ENCODE measurements at places on chromosomes 2 and 18. TPM values are rescaled to one million over a fixed set of nuclear protein-coding genes. Genes with fewer than 3 reads are reported as not detected.

The TIA1 gene
- total RNA-seq = 188 TPM

The GFPT1 gene
- total RNA-seq = 31.8 TPM

The DNAH7 gene
- total RNA-seq = 11.9 TPM

DNA sequence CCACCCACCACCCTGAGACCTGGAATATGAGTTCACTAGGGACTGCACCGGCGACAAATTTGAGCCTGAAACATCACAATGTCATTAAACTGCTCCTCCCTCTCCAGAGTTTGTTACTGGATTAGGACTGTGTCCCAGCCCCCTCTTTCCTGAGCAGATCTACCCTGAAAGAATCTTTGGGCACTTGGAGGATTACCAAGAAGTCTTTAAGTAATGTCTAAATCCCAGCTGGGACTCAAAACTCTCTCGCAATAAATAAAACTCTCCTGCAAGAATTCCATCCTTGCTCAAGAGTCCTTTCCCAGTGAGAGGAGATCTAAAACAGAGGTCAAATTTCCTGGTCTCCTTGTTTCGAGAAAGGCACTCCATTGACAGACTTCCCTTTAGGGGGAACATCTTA, 20.9 kb downstream of the GKN2 start:
- no peak for DNase-seq

The CFC1 gene
- not detected for total RNA-seq

- DNase-seq = no peak
These were observed 72.1 kb downstream of the EDAR start for GRCh38 chr2:108916796-108917421.

- no peak for DNase-seq
These were observed 105.5 kb downstream of the ZEB2 start for GRCh38 chr2:144414324-144414845.

- DNase-seq = peak; percentile 64
These were observed 23.0 kb upstream of the SMAD2 start for GRCh38 chr18:47953471-47953931.

The LOXHD1 gene
- total RNA-seq = not detected

The SLC66A2 gene
- total RNA-seq = 36.0 TPM

The PLGLB1 gene
- total RNA-seq = 8.4 TPM

The PIGN gene
- 44.6 TPM for total RNA-seq

DNA sequence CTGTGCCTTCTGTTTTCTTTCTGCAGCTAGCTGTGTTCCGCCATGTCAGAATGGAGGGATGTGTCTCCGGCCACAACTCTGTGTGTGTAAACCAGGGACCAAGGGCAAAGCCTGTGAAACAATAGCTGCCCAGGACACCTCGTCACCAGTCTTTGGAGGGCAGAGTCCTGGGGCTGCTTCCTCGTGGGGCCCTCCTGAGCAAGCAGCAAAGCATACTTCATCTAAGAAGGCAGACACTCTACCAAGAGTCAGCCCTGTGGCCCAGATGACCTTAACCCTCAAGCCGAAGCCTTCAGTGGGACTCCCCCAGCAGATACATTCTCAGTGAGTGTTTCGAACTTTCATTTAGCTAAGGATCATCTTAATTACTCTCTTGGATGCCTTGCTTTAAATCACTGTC, 74.1 kb downstream of the LTBP1 start:
- DNase-seq = no peak

The BMP10 gene
- not detected for total RNA-seq

The C2orf15 gene
- not detected for total RNA-seq

The RAB12 gene
- total RNA-seq = 24.4 TPM

GRCh38 chr2:27074738-27075565, 3.5 kb upstream of the EMILIN1 start:
- no peak for DNase-seq

- DNase-seq = no peak
These were observed 588.0 kb upstream of the NRXN1 start for GRCh38 chr2:51619961-51620360.

GRCh38 chr18:55779691-55780585, 191.9 kb upstream of the TCF4 start:
- peak; percentile 46 for DNase-seq

- DNase-seq = no peak
These were observed 85.5 kb downstream of the PIGN start for GRCh38 chr18:62101321-62101721.

The BBS5 gene
- total RNA-seq = 3.9 TPM

DNA sequence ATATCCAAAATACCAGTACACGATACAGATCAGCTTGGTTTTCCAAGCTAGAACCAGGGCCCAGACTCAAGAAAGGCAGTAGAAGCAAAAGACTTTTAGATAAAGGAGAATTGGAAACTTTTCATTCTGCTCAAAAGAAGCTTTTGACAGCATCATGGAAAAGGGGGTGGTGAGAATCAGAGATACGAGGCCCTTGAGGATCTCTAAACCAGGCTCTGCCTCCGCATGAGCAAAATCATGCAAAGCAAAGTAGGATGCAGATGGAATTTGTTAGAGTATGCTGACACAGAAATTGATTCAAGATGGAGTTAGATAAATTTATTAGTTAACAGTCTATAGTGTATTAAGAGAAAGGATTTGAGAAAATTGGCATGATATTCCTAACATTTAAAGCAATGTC, 39.8 kb downstream of the FAM98A start:
- no peak for DNase-seq

The PASK gene
- total RNA-seq = 23.9 TPM

The LINC00305 gene
- not detected for total RNA-seq

DNA sequence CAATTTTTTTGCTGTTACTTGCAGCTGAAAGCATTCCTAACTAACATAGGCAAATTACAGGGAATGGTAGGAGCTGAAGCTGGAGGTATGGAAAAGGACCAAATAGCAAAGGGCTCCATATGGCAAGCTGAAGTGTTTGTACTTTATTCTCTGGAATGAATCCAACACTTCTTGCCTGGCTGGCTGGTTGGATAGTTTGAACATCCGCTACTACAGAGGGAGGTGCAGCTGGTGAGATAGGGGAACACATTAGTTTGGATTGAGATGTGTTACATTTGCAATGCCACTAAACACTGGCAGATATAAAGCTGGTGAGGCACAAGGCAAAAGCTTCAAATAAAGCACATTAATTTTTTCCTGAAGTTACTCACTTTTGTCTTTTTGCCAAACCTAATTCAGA, 291.5 kb downstream of the SP3 start:
- DNase-seq = no peak

DNA sequence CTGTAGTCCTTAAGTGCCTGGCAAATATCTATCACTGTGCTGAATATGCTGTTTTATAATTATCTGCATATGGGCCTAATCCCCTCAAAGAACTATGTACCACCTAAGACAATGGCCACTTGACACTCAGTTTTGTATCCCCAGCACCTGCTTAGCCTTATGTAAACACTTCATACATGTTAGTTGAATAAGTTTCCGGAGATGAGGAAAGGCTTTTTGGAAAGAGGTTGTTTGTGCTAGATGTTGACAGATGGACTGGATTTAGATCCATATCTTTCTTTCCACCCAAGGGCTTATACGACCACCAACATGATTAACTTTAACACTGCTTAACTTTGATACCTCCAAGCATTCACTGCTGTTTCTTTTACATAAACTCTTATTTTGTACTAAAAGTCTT, 63.3 kb downstream of the FAM228A start:
- no peak for DNase-seq

DNA sequence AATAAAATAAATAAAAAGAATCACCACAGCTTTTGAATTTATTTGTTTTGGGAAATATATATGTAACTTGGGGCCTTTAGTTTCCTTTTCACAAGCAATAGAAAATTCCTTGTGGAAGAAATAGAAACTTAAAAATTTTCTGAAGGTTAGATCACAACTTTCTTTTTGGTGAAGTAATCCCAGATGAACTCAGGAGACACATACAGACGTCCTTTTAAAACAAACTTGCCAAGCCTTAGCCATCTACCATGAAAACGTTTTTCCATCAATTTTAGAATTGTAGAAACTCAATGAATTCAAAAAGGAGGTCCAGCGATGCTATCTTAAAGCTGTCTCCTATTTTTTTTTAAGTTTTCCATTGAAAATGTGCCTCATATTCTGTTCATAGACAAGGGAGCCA, 225.6 kb downstream of the ASXL3 start:
- no peak for DNase-seq
